Fibroblast of upper back skin (primary cell): ENCODE measurements at places on chromosomes 4 and X.

DNA sequence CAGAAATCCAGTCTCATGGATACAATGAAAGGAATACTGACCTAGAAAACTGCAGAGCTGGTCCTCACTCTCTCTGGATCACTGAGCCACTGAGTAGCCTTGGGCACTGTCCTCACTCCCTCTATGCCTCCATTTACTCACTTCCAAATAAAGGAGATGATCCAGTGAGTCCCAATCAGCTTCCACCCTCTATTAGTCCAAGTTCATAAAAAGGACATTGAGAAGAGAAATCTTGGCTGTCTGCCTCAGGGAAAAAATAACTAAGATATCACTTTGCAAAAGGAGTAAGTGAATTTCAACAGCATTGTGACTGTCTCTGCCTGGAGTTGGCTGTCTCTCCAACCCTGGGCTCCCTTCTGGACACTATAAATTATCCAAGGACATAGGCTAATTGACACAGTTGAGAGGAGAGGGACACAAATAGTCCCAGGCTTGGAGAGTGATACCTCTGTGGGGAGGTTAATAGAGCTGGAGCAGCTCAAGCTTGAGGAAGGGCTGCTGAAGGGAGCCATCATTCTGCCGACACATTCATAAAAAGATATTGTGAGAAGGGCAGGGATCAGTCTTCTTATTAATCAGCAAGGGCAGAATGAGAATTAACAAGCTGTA is 572.3 kb downstream of the RAB28 start:
- DNase-seq, result no peak

DNA sequence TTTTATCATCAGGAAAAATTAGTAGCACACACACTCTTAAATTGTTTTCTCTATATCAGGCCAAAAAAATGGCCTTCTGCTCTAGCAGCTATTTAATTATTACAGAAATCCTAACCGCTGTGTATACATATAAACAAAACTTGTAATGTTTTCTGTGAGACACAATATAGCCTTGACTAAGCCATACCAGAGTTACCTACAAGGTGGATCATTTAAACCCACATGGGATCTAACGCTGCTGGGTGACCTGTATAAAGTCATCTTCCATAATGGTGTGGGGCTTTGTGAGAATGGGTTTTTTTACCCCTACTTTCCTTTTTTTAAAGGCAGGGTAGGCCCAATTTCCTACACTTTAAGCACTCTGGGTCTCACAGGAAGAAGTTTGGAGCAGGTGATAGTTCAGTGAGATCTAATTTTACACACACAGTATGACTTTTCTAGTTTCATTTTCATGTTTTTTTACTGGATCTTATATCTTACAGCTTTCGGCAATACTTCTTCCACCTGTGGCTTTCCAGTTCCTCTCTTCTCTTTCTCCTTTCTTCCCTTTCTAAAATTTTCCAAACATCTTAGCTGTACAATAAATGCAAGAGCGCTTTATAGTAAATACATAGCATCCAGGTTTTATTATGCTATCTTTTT is 66.9 kb upstream of the MMAA start:
- DNase-seq, result no peak

DNA sequence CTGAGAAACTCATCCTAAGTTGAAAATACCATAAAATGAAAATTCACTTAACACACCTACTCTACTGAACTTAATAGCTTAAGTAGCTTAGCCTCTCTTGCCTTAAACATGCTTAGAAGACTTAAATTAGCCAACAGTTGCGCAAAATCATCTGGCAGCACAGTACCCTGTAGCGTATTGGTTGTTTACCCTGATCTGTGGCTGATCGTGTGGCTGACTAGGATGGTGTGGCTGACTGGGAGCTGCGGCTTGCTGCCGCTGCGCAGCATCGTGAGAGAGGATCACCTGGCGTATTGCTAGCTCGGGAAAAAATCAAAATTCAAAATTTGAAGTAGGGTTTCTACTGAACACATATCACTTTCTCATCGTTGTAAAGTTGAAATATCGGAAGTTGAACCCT is 6.3 kb downstream of the RUFY3 start:
- no peak for DNase-seq

DNA sequence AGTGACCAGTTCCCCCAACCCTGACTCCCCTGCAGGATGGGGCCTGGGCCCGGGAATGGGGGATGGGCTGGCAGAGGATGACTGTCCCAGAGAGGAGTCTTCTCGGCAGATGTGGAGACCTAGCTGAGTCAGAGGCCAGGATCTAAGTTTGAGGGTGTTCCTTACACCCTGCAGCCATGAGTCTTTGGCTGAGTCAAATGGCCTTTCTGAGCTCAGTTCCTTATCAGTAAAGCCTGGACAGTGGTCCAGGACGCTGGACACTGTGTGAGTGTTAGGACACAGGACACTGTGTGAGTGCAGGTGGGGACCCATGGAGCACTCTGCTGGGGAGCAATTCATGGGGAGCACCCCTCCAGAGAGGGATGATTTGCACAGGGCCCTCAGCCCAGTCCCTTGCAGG is 5.0 kb downstream of the IL9R start:
- DNase-seq, result no peak

DNA sequence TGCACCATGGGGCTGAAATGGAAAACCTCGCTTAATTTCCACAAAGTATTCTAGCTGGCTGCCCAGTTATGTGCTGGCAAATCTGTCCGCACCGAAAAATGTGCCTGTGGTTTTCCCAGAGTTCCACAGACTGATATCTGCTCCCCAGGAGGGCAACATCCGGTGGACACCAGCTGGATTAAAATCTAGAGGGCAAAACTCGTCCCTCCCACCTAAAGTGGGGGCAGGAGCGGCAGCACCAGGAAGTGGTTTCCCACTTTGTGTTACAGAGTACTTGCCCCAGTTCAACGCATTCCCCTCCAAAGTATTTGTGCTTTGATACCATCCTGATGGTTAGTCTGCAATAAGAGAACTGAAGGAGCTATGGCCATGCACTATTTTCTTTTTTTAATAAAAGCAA is 187.6 kb downstream of the TSPAN5 start:
- peak; percentile 60 for DNase-seq

GRCh38 chr4:142406917-142407501 is 439.1 kb downstream of the INPP4B start:
- DNase-seq, result no peak

DNA sequence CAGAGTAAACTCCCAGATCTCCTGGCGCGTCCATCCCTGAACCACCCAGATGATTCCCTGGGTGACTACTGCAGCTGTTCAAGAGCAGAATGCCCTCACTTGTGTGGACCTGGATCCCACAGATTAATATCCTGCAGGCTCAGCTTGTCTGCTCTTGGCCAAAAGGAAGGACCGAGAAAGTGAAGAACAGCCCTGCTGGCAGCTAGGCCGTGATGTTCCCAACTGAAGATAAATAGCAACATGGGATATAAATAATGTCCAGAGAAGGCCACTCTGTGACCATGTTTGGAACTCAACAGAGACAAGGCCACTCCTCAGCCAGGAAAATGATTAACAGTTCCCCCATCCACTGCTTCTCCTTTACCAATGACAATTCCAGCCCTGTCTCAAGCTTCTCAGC is 21.5 kb downstream of the SUPT20HL2 start:
- no peak for DNase-seq

- no peak for DNase-seq
Observed at GRCh38 chr4:23337292-23337691, 552.6 kb downstream of the PPARGC1A start.
